ENCODE measurements at places on chromosomes 2 and 18.

DNA sequence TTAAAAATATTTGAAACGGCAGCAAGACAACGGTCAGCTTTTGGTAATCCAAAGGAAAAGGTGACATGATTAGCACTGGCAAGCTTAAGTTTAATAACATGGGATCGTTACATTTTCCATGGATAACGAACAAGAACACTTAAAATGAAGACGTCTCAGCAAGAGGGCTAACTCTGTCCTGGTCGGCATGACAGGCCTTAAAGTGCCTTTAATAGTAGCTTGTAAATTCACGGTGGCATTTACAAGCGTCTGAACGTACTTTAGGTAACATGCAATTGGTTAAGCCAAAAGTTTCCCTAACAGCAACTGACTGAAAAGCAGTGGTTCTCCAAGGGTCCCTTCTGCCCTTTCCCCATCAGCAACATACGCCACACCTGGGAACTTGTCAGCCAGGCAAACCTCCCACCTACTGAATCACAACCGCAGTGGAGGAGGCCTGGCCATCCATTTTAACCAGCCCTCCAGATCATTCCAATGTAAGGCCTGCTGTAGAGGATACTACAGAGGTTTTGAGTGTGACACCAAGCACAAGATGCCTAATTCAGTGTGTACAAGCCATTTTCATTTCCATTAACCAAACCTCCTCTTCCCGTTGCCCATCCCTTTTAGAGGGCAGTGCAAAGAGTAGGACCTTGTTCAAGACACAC, 4.4 kb downstream of the TGFA start:
- no peak for DNase-seq

DNA sequence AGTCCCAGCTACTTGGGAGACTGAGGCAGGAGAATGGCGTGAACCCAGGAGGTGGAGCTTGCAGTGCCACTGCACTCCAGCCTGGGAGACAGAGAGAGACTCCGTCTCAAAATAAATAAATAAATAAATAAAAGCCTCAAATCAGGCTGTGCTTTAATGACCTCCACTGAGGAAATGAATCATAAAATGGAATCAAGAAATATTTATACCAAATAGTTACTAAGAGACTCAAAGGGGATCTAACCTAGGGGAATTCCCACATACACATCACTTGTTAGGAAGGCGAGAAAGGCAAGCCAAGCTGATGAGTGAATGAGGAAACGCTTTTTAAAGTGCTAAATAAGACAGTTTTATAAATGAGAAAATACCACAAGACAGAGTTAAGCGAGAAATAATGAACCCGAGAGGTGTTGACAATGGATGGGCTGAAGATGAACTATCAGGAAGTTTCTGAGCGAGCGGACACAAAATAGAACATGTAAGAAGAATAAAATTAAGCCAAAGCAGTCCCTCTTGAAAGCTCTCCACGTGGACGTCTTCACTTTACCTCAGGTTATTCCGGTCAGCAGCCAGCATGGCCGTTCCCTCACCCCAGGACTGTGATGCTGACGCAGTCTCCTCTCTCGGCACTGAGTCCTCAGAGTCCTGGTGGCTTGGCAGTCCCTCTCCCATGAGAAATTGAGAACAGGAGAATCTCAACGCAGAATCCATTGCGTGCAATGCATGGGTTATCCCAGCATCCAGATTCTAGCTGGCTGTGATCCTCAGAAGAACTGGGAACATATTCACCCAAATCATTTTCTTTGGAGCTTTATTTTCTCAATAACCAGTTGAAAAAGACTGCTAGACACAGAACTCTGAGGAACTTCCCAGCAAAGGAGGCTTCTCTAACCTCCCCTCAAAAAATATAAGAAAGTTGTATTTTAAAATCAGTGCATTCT, 22.3 kb downstream of the PXDN start:
- DNase-seq = no peak

- no peak for DNase-seq
These were observed 59.6 kb downstream of the KCTD18 start for GRCh38 chr2:200450288-200450687.

GRCh38 chr2:116238511-116238910, 1576.0 kb upstream of the DDX18 start:
- DNase-seq = no peak

GRCh38 chr2:138235041-138235440, 266.5 kb upstream of the SPOPL start:
- DNase-seq = no peak

GRCh38 chr2:69701100-69701945, 40.6 kb upstream of the ANXA4 start:
- no peak for DNase-seq

DNA sequence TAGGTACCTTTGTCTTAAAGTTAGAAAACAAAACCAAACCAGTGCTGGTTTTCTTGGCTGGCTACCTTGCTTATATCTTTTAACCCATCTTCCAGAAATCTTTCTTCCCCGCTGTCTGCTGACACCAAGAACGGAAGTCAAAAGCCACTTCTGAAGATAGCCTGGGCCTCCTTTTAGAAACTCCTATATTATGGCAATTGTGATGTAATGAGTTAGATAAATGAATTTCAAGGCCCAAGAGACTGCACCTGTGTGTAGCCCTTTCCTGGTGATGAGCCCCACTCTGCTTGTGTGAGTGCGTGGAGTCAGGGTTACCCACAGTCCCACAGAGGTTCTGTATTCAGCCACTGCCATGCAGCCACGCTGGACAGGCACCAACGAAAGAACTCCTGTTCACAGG, 60.7 kb downstream of the ARMC9 start:
- no peak for DNase-seq

GRCh38 chr2:63654959-63655358, 66.2 kb downstream of the MDH1 start:
- no peak for DNase-seq

DNA sequence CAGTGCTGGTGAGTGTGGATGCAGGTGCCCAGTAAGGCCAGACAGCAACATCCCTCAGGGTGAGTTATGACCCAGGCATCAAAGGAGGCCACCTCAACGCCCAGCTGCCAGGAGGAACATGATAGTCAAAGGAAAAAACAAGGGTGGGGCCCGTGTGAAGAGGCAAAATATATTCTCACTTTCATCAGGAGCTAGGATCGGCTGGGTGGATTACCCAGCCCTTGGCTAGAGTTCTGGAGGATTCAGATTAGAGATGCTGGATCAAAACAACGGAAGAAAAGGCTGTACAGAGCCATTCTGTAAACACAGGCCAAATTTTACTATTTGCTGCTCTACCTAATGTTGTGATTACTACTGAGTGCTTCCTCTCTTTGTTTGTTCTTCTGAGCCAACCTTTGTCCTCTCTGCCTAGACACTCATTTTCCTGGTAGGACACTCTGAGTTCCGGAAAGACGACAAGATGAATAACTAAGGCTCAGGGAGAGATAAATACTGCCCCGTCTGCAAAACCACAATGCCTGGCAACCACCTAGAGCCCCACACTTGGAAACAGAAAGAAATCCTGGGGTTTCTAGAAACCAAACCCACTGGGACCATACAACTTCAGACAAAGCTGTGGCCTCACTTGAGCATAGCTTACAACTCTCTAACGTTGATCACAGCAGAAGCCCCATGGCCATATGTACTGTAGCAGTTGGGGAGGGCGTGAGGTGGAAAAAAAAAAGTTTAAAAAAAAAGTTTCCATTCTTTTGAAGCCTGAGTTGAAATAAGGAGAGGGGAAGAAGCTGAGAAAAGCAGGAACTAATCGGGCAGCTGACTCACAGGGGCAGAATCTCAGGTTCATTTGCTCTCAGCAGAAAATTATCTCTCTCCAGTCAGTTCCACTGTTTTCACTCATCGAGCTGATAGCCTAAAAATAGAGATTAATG, 17.8 kb upstream of the PMAIP1 start:
- DNase-seq = peak; percentile 28

DNA sequence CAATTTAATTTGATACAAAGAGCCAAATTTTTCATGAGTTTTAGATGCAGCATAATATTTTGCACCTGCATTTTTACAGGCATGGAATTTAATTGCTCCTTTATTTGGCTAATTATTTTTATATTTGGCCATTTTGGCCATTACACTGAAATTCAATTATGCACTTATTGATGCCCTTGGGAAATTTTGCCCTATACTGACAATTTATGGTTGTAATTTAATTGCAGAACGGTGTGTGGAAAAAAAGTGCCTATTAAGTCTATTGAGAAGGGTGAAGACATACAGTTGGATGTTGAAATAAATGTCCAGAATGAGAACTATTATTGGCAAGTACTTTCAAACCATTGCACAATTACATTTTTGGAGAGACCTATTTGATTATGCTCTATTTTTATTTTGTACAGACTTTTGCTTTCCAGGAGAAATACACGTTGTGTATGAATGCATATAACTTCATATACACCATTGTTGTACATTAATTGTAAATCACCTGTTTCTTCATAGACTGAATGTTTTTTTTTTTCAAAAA, 1319.3 kb upstream of the CDH2 start:
- DNase-seq = no peak

DNA sequence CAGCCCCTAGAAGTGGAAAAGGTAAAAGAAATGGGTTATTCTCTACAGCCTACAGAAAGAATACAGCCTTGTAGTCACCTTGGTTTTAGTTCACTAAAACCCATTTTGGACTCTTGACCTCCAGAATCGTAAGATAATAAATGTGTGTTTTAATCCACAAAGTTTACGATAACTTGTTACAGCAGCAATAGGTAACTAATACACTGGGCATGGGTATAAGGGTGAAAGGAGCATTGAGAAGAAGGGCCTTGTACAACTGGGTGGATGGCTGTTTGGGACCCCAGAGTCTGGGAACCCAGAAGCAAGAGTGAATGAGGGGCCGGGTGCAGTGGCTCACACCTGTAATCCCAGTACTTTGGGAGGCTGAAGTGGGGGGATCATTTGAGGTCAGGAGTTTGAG, 2.2 kb upstream of the MFSD6 start:
- DNase-seq = no peak

GRCh38 chr18:57497372-57498294, 62.5 kb downstream of the ONECUT2 start:
- no peak for DNase-seq

DNA sequence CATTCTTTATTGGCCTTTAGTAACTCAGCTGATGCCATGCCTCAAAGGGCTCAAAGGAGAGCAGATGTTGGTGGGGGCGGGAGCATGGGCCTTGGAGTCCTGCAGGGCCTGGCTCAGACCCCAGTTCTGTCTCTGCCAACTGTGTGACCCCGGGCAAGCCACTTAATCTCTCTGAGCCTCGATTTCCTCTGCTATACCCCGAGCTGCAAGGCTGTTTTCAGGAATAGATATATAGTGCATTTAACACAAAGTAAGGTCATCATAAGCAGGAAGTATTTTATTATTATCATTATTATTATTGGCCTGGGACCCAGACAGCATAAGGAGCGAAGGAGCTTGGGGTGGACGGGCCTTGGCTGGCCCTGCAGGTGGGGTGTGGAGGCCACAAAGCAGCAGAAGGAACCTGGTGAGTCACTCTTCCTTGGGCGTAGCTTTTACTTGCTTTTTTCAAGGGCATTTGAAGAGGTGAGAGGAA, 162.7 kb downstream of the INHBB start:
- DNase-seq = no peak

DNA sequence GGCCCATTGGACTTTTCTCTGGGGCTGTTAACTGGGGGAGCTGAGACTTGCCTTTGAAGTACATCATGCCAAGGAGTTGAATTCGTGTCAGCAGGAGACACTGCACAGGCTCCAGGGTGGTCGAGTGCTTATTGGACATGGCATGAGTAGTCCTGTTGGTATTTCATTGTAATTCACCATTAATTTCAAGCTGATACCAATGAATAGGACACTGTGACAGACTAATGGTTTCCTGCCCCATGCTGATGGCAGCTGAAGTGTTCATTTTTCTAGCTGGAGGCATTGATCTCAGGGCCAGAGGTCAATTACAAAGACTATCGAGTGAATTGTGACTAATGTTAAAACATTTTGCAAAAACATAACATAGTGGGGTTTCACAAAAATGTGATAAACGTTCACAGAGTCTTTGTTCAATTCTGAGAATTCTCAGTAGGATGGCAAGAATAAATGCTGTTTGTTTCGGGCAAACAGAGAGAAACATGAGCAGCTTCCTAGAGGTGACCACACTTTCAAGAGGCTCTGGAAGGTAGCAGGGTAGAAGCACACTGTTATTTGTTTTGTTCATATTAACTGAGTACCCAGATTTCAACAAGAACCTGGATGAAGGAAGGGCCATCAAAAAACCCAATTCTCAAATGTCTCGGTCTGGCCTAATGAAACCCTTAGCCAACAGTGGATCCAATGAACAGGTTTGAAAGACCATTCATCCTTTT, 90.6 kb upstream of the ARL4C start:
- no peak for DNase-seq

DNA sequence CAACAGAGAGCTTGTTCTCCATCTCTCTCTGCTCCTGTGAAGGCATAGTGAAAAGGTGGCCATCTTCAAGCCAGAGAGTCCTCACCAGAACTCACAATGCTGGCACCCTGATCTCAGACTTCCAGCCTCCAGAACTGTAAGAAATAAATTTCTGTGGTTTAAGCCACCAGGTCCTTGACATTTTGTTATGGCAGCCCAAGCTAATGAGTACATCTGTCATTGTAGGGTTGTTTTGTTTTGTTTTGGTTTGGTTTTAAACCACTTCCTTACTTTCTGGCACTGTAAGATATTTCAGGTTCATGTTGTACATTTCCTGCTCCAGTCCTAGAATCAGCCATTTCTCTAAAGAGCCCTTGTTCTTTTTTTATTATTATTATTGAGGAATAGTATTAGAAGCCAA, 171.2 kb downstream of the CPS1 start:
- DNase-seq = no peak

GRCh38 chr2:176149939-176150583, 1.3 kb upstream of the HOXD4 start:
- DNase-seq = peak; percentile 67

- DNase-seq = no peak
These were observed 427 bp downstream of the RBKS start for GRCh38 chr2:27889774-27890145.

- DNase-seq = no peak
These were observed 992.3 kb upstream of the FANCL start for GRCh38 chr2:59233448-59233847.

DNA sequence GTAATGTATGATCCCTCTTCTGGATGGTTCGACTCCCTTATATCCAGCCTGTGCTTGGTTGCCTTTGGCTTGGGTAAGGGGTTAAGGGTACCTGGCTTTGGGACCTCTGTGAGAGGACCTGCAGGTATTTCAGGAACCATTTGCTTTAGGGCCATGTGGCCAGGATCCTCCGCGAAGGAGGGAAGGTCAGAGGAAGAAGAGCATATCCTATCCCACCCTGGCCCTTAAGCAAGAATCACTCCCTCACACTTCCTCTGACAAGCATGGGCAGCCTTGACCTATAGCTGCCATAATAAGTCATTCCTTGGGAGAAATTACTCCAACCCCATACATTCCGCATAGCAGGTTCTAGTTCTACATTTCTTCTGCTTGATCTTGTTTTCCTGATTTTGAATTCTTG, 59.1 kb upstream of the TXNDC2 start:
- no peak for DNase-seq

DNA sequence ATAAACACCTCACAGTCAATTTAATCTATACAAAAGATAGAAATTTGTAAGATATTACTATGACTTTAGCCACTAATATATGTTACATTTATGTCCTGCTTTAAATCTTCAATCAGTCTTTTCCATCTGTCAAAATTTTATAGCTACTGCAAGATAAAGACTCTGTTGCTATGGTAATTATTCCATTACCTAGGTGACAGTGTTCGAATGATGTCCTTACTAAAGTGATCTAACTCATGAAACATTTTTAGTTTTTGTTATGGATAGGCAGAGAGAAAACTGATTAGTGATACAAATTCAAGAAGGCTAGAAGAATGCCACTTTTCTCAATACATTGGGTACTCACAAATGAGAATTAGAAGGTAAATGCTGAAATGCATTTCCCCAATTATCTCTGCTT, 359.9 kb upstream of the FSHR start:
- DNase-seq = no peak

- no peak for DNase-seq
These were observed 18.3 kb downstream of the SGPP2 start for GRCh38 chr2:222442665-222443064.
